CD4-positive, alpha-beta memory T cell (primary cell): ENCODE measurements at places on chromosomes 1 and 21.

- no peak for DNase-seq
Observed at GRCh38 chr1:244057474-244058385, 6.6 kb downstream of the ZBTB18 start.

DNA sequence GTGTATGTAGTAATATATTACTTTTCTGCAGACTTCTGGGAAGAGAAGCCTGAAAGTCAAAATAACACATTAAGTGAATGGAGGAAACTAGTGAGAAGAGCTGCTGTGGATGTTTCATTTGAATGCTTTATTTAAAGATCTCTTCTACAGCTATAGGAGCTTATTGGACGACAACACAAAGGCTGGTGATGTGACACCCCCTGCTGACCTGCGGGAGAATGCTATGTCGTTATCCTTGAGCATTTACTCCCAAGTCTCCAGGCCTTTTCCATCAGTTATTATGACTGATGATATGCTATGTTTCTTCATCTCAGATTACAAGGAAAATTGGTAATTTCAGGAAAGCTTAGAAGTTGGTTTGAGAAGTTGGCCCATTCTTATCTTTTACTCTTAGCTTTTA, 22.3 kb upstream of the PLA2G4A start:
- DNase-seq = no peak

- no peak for DNase-seq
Observed at GRCh38 chr1:229223498-229223897, 47.4 kb upstream of the RAB4A start.

GRCh38 chr1:117719004-117719403, 113.2 kb downstream of the TENT5C start:
- peak; percentile 61 for DNase-seq

- no peak for DNase-seq
Observed at GRCh38 chr1:168134132-168134531, 2.6 kb downstream of the GPR161 start.

GRCh38 chr1:161259765-161260164, 1.2 kb downstream of the PCP4L1 start:
- DNase-seq = no peak

DNA sequence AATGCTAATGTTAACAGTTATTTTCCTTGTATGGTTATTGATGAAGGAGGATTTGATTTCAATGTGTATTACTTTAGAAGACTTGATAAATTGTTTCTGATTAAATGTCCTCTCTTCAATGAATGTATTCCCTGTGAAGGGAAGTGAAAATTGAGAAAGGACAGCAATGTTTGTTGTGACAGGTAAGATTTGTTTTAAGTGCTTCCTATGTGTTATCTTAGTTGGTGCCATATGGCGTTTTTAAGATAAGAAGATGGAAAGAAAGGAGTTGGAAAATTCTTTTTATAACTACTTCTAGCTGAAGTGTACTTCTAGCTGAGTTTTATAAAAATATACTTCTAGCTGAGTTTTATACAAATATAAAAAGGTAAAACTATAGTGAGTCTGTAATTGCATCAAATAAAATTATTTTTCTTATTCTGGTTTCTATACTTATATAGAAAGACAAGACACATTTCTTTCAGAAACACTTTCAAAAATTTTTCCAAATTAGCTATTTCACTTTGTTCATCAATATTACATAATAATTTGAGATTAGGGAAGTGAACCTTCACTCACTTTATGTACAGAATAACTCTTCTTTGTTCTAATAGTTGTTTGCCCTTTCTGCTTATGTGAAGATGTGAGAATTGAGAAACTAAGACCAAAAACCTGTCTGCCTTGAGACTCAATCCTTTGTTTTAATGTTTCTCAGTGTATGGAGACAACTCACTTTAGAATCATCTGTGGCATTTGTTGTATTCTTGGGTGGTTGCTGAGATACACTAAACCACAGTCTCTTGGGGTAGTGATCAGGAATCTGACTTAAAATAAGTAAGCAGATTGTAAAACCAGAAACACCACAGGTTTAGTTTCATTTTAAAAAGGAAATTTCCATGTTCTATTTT, 382.9 kb upstream of the B3GALT2 start:
- DNase-seq = peak; percentile 69

DNA sequence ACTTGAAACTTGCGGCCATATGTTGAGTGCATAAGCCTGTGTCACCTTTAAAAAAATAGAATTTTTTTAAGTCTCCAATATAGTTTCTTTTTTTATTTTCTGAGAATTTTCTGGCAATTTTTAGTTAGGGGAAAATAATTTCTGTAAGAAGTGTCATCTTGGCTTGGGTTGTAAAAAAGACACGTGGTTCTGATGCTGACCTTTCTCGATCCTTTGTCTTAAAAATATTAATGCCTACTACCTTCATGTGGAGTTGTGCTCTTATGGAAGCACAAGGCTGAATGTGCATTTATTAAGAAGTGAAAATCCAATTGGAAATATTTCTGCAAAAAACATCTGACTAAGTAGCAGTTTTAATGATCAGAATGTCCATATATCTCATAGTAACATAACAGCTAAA, 3.5 kb downstream of the ELAVL4 start:
- DNase-seq = no peak

- peak; percentile 38 for DNase-seq
Observed at GRCh38 chr1:20440785-20441200, 45.2 kb downstream of the CAMK2N1 start.

DNA sequence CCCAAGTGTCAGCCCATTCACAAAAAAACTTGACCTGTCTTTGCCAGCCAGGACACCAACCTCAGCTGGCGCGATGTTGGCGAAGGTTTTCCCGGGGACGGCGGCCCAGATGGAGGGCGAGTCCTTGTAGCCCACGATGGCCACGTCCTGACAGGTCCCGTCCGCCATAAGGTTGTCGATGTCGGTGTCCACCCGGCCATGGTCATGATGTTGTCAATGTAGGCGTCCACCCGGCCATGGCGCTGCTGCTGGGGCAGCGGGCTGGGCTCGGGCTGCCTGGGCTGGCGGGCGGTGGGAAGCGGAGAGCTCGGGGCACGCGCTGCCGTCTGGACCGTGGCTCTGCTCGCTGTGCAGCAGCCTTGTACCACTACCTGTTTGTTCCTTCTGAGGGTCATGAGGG, 18.3 kb upstream of the MYOC start:
- DNase-seq = no peak

- no peak for DNase-seq
Observed at GRCh38 chr21:23853796-23854379, 1753.4 kb downstream of the MRPL39 start.

- no peak for DNase-seq
Observed at GRCh38 chr1:82171955-82172354, 371.2 kb downstream of the ADGRL2 start.
